ENCODE measurements at places on chromosomes 7 and 10.

- no peak for DNase-seq
Observed at GRCh38 chr7:154672659-154673415, 330.1 kb downstream of the PAXIP1 start.

- DNase-seq: no peak
Observed at GRCh38 chr10:116877391-116877790, 28.1 kb downstream of the ENO4 start.

DNA sequence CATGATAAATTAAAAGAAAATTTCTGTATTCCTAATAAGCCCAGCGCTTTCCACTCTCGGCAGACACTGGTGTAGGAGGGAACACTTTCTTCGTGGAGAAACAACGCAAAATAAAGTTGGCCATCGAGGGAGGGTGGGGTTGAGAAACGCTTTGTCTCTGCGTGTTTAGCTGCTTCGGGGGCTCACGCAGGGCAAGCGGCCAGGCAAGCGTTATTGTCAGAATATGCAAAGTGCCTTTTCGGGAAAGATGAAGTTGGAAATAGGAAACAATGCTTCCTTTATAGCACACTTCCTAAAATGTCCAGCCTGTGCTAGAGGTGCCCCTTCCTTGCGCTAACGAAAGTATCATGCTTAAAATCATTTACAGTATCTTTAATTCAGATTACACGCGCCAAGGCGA lies 1.9 kb upstream of the EBF3 start:
- DNase-seq: no peak

- DNase-seq: no peak
Observed at GRCh38 chr10:119296703-119297102, 89.3 kb downstream of the GRK5 start.

- peak; percentile 63 for DNase-seq
Observed at GRCh38 chr10:114103284-114103683, 59.6 kb downstream of the ADRB1 start.

GRCh38 chr7:103343758-103344452 lies 662 bp downstream of the DNAJC2 start:
- DNase-seq: peak; percentile 44

DNA sequence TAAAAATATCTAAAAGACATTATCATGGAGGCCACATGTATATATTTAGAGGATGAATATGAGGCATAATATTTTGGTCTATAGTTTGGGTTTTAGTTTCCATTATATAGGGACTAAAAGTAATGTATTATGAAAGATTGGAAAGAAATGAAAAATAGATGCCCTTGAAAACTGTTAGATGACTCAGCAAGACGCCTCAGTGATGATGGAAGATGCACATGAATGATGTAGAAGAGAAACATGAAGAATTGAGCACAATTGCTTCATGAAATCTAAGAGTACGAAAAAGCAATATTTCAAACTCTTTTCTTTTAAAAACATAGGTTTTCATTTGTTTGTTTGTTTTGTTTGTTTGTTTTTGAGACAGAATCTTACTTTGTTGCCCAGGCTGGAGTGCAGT lies 89.8 kb downstream of the ARL4A start:
- no peak for DNase-seq

DNA sequence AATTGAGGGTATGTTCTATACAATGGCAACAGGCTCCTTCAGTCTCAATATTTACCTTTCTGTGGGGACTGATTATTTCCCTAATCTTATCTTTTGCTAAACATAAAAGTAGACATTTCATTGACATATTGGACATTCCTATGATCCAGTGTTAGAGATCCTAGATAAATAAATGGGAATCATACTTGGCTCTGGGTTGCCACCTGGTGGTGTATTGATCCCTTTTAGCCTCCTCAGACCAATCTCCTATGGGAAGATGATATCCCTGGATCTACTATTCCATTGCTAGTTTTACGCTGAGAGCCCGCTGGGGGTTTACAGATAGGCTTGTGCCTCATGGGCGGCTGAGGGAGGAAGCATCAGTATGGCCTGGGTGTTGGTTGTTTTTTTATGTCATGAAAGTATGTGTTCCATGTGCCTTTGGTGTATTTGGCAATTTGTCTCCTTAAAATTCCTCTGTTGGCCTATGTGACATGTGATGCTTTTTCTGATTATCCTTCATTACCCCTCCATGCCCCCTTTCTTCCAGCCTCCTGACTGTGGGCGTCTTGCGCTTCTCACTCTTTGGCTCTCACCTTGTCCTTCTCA lies 18.8 kb downstream of the CELF2 start:
- no peak for DNase-seq

GRCh38 chr10:97494863-97495506 lies 3.2 kb downstream of the MMS19 start:
- peak; percentile 52 for DNase-seq

GRCh38 chr10:71231206-71231605 lies 18.8 kb downstream of the UNC5B start:
- no peak for DNase-seq

Data from OCI-LY7 (cell line).